Suppressor macrophage treated with lipopolysaccharide for 4 hours (primary cell): ENCODE measurements at places on chromosomes 2 and 18.

DNA sequence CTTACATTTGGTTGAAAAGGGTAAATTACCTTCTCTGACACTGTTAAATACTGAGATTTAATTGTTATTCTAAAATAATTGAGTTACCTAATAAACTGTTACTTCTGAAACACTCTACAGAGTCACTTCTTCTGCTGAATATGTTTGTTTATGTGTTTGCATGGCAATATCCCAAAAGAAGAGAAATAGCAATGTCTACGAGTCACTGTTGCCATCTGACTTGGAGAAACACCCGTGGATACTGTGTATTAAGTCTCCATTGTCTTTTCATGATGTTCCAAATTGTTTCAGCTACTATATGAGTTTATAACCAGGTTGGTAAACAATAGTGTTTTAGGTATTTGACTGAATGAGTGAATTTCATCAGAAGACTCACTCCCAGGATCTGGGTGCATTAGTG is 754.2 kb upstream of the ID2 start:
- DNase-seq: no peak

DNA sequence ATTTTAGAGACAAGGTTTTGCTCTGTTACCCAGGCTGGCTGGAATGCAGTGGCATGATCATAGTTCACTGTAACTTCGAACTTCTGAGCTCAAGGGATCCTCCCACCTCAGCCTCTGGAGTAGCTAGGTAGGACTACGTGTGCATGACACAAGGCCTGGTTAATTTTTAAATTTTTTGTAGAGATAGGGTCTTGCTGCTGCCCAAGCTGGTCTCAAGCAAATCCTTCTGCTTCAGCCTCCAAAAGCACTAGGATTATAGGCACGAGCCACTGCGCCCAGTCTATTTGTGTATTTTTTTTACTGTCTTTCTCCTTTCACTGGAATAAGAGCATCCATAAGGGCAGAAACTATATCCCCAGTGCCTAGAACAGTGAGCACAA is 89.3 kb downstream of the PLEKHM3 start:
- DNase-seq: no peak

DNA sequence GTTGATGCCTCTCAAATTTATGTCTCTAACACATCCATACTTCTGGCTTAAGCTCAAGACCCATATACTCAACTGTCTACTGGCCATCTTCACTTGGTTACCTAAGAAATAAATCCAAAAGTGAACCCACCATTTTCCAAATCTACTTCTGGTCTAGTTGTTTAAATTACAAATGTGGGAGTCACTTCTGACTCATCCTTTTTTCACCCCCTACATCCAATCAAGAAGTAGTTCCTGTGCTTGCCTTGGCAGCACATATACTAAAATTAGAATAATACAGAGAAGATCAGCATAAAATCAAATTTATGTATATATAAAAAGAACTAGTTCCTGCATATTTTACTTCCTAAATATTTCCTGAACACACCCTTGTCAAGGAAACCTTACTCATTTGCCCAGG is 53.6 kb downstream of the STRN start:
- no peak for DNase-seq

GRCh38 chr2:202079310-202079709 is 6.3 kb downstream of the KIAA2012 start:
- DNase-seq: no peak

DNA sequence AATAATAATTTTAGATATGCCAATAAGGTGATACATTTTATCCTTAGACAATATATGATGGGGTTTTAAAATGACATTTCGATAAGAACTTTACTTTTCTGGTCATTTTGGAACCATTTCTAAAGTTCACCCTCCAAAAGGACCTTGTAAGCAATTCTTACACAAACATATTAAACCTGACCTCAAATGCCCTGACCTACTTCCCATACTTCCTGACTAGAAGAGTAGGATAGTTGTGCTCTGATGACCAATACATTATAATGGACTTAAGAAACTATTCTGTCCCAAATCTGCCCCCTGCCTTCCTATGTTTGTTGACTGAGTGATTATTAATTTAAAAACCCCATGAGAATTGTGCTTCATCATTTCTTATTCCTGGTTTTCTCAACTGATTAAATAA is 24.6 kb downstream of the GCA start:
- no peak for DNase-seq

- no peak for DNase-seq
Measured at GRCh38 chr2:145146691-145147090, 626.8 kb upstream of the ZEB2 start.

- DNase-seq: no peak
Measured at GRCh38 chr2:238974501-238975166, 126.7 kb downstream of the TWIST2 start.

DNA sequence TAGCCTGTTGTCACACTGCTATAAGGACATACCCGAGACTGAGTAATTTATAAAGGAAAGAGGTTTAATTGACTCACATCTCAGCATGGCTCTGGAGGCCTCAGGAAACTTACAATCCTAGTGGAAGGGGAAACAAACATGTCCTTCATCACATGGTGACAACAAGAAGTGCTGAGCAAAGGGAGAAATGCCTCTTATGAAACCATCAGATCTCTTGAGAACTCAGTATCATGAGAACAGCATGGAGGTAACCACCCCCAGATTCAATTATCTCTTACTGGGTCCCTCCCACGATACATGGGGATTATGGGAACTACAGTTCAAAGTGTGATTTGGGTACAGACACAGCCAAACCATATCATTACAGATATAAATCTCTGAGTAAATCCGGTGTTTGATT is 148.7 kb downstream of the PRPF40A start:
- peak; percentile 44 for DNase-seq

GRCh38 chr2:5515693-5516092 is 176.5 kb upstream of the SOX11 start:
- no peak for DNase-seq

GRCh38 chr18:26228562-26229260 is 2.5 kb downstream of the TAF4B start:
- DNase-seq: no peak

GRCh38 chr2:17430326-17430725 is 87.9 kb downstream of the RAD51AP2 start:
- DNase-seq: no peak

GRCh38 chr2:231360881-231361371 is 34.6 kb upstream of the B3GNT7 start:
- peak; percentile 81 for DNase-seq

GRCh38 chr2:20452551-20452950 is 5.7 kb downstream of the RHOB start:
- no peak for DNase-seq

DNA sequence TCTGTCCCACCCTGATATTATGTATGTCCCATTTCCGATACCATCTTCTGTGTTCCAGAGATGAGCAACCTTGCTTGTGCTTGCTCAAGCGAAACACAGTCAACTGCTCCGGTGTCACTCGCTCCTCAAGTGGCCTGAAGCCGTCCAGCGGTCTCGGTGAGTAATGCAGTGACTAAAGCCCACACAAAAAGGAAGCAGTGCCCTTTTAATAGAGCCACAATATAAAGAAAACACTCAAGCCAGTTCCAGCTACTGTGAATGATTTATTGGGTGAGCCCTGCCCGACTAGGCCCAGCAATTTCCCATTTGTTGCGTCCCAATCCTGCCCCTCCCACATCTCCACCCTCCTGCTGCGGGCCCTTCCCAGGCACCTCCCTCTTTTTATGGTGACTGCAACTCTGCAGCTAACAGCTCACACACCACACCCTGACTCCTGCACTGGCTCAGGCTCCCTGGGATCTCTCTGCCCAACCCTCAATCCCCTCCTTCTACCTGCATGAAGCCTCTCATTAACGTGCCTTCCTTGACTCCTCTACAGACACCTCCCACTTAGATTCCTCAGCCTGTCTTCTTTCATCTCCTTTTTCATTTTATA is 44.2 kb upstream of the DSC1 start:
- peak; percentile 93 for DNase-seq

- DNase-seq: peak; percentile 28
Measured at GRCh38 chr2:37708146-37708545, 36.7 kb upstream of the CDC42EP3 start.

- DNase-seq: no peak
Measured at GRCh38 chr2:179298666-179299065, 34.0 kb upstream of the SESTD1 start.

- no peak for DNase-seq
Measured at GRCh38 chr2:239957681-239958472, 67.3 kb downstream of the NDUFA10 start.

DNA sequence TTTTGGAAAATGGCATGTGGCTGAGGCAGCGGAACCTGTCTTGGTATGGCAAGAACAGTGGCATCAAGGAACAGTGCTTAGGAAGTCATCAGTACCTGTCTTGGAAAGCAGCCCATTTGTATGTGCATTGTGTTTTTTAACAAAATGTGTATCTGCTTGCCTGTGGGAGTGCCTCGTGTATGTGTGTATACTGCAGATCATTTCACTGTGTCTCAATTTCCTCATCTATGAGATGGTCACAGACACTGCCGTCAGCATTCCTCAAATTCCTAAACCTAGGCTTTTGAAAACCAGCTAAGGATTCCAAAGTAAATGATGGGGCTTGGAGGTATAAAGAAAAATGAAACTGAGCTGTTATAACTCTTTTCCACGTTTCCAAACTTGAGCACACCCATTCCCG is 441.3 kb downstream of the RND3 start:
- DNase-seq: no peak

DNA sequence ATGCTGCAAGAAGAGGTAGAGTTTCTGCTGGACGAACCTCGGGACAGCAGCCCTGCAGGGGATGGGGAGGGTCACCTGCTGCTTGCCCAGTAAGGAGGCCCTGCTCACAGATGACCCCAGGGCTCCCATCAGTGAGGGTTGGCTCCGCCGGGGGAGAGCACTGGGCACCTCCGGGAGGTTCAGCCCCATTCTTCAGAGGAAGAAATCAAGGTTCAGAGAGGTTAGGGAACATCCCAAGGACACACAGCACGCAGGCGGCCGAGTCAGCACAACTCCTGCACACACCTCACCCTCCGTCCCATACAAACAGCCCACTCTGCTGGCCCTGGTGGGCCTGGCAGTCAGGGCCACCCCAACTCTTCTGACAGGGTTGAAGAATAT is 11.7 kb upstream of the CCDC74B start:
- DNase-seq: no peak

- DNase-seq: no peak
Measured at GRCh38 chr2:29910465-29910864, 10.9 kb downstream of the ALK start.

DNA sequence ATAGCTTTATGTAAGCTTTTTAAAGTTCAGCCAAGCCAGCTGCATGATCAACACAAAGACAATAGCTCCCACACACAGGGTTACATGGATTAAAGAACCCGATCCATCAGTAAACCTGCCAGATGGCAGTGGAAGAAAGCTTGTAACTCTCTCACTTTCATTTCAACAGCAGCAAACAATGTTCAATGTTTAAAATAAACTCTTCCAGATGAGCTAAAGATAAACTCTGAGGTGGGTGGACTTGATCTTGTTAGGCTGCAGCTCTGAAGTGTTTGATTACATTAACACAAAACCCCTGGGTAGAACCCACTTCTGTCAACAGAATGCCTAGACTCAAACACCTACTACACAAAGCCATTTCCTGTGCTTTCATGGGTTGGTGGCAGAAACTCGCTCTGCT is 13.9 kb downstream of the RDH14 start:
- no peak for DNase-seq

DNA sequence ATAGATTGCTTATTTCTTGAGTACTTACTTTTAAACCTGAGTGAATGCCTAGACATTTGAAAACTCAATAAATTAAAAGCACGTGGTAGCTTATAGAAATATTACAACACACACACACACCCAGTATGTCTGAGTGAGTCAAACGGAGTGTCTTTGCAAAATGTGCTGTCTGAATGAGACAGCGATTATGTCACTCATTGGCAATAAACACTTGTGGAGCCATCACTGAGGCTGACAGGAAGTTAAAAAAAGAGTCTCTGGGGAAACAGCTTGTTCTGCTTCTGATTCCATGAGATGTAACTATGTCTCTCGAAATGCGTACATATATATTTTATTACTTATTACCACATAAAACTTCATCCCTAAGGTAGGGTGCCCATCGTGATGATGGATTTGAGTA is 22.3 kb upstream of the VPS4B start:
- peak; percentile 95 for DNase-seq

- DNase-seq: no peak
Measured at GRCh38 chr18:48192542-48192941, 216.6 kb downstream of the ZBTB7C start.

DNA sequence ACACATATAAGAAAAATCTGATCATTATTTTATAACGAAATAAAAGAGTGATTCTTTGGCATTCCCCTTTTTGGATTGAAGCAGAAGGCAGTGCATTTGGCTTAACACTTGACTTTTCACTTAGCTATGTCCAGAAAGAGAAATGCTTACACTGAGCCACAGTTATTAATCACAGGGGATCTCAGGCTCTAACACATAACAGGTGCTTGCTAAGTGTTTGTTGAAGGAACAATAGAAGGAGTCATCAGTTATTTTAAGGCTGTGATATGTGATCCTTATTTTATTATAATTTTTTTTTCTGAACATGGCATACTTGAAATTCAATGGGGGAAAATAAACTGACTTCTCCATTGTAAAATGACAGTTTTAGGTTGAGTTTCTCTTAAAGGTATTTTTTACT is 209.5 kb downstream of the UBE2E3 start:
- DNase-seq: no peak

- no peak for DNase-seq
Measured at GRCh38 chr2:127034883-127035611, 71.9 kb downstream of the BIN1 start.

GRCh38 chr2:8803658-8804379 is 33.6 kb downstream of the KIDINS220 start:
- peak; percentile 65 for DNase-seq

GRCh38 chr2:40148334-40148733 is 303.6 kb downstream of the SLC8A1 start:
- DNase-seq: peak; percentile 73

GRCh38 chr2:47346-47725 is 1.0 kb upstream of the FAM110C start:
- DNase-seq: no peak

DNA sequence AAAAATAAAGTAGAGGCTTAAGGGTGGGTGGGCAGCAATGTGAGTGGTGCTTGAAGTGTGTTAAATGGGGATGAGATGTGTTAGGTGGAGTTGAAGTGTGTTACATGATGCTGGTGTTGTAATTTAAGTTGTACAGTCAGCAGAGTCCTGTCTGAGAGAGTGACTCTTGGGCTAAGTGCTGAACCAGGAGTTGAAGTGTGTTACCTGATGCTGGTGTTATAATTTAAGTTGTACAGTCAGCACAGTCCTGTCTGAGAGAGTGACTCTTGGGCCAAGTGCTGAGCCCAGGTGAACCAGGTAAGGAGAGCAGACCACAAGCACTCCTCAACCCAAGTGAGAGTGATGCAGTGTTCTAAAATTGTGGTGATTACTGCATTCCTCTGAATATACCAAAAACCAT is 40.6 kb downstream of the LCLAT1 start:
- DNase-seq: no peak
